Occipital lobe (tissue), 3 donors: ENCODE measurements at places on chromosomes 4 and X. TPM values are rescaled to one million over a fixed set of nuclear protein-coding genes. Genes with fewer than 3 reads are reported as not detected.

The SPACA5 gene
- total RNA-seq, result not detected

The EFNB1 gene
- 22.3 TPM for total RNA-seq

DNA sequence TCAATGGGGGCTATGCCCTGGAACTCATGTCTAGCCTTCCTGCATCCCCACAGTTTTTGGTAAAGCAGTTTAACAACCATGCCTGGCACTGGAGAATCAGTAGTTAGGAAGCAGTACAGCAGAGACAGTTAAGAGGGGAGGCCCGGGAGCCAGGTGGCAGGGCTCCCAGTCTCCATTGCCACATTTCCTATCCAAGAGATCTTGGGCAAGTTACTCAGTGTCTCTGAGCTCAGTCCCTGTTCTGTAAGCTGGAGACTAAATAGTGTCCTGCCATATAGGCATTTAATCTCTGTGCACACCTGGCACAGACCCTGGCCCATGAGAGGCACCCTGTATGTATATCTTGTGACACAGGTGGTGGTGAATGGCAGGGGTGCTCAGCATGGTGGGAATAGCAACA, 156.1 kb upstream of the EOLA2 start:
- DNase-seq, result no peak

DNA sequence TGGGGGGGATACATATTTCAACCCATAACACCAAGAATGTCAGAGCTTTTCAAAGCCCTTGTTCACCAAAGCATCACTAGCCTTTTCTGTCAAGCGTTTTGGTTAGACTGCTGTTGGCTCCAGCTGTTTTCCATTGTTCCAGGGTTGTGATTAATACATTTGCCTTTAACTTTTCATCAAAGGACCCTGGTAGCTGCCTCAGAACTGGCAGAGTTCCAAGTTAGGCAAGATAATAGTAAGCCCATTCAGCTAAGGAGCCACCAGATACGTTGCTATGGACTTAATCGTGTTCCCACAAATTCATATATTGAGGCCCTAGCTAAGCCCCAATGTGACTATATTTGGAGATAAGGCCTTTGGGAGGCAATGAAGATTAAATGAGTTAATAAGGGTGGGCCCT, 37.1 kb downstream of the ENOPH1 start:
- DNase-seq, result no peak

GRCh38 chr4:125833-126232, 1.5 kb downstream of the ZNF718 start:
- no peak for DNase-seq

- no peak for DNase-seq
Measured at GRCh38 chr4:163107754-163108153, 58.9 kb downstream of the NAF1 start.

DNA sequence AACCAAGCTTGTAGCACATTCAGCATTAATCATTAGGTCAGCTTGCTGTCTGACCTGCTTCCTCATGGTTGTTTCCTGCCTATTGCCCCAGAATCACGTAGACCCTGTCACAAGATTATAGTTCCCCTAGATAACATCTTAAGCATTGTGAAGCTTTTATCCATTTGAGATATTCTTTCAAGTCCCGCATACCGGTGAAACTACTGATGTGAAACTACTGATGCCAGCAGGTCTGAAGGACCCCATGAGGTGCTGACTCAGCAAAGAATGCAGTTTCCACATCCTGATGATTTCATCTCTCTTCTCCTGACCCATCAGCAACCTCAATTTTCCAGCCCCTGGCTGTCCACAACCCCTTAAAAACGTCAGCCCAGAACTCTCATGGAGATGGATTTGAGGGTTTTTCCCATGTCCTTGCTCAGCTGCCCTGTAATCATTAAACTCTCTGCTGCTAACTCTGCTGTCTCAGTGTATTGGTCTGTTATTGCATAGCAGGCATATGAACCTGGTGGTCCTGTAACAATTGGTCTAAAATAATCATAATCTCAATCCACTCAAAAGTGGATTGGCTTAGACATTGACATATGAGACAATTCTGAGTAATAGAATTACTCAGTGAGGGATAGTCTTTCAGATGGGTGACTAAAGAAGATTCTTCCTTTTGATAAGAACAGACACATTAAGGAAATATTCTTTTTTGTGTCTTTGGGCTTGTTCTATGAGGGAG, 26.3 kb upstream of the UBA6 start:
- DNase-seq, result no peak

GRCh38 chr4:139015948-139016471, 429 bp downstream of the NOCT start:
- DNase-seq, result peak; percentile 55
